Activated CD8-positive, alpha-beta memory T cell treated with anti-CD3 and anti-CD28 coated beads, Interleukin-2, amount 10 ng/mL, durations not matched to agents 7 days and 5 days (primary cell): ENCODE measurements at places on chromosomes 11 and 22.

- no peak for DNase-seq
These were observed 97.7 kb downstream of the TEAD1 start for GRCh38 chr11:12771875-12772274.

DNA sequence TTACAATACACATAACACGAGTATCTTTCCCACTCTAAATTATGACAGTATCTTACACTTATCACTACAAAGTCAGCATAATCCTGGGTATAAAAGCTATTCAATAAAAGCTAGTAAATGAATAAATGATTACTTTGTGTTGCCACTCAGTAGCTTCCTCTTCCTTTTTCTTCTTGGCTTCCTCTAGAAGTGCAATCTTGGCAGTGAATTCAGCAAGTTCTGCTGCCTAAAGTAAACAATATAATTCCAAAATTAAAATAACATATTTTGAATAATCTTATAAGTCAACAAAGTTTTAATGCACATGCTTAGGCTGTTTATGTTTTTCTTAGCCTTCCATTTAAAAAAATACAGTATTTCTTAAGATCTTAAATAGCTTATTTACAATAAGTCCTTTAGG is 60.4 kb downstream of the RDX start:
- no peak for DNase-seq

DNA sequence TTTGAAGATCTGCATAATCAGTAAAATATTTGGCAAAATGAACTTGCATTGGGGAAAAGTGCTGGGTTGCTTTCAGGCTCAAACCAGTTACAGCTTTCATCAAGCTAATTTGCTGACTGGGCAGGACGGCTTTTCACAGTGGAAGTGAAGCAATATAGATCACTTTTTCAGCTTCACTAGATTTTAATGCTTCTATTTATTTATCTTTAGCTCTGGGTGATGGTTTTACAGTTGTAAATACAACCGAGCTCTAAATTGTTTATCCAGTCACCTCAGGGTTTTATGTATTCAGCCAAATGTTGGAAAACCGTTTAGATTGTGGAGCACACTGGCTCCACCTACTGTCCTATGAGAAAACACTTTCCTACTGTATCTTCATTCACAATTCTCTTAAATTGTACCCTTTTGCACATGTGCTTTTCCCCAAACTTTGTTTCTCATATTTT is 58.2 kb downstream of the ACER3 start:
- no peak for DNase-seq

GRCh38 chr11:288478-289397 is at the start of gene PGGHG:
PGGHG (plus strand) TSS chr11:289126; CDS start chr11:289817, 691 bp downstream.
- peak; percentile 75 for DNase-seq

DNA sequence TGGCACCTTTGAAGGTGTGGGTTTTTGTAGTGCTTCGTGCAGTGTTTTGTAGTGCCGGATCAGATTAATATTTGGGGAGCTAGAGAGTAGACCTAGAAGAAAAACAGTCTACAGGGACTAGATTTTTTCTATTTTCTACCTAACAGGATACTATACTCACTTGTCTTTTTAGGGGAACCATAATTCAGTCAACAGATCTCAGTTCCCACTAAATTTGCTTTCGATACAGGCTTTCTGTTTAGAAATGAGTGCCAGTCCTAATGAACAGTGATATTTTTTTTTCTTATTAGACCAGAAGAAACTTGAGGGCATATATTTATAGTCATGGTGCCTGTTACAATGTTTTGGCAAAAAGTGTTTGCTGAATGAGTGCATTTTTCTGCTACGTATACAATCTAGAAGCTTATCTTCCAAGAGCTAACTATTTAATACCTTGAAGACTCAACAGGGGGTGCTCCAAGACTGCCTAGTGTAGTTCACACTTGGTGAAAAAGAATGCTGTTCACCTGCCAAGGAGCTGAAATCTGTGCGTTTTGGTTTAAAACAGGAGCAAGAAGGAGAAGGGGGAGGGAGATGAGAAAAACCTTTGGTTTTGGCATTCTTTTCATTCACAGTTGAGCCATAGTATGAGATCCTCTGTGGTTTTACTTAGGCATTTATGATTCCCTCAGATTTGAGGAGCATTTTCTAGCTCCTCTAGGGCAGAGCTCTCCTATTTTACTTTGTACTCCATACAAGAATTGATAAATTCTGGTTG is 44.9 kb upstream of the VSTM5 start:
- no peak for DNase-seq

- DNase-seq: no peak
These were observed 363.6 kb downstream of the BRD1 start for GRCh38 chr22:49464037-49464436.

- DNase-seq: no peak
These were observed 51.3 kb downstream of the AASDHPPT start for GRCh38 chr11:106128740-106129139.

DNA sequence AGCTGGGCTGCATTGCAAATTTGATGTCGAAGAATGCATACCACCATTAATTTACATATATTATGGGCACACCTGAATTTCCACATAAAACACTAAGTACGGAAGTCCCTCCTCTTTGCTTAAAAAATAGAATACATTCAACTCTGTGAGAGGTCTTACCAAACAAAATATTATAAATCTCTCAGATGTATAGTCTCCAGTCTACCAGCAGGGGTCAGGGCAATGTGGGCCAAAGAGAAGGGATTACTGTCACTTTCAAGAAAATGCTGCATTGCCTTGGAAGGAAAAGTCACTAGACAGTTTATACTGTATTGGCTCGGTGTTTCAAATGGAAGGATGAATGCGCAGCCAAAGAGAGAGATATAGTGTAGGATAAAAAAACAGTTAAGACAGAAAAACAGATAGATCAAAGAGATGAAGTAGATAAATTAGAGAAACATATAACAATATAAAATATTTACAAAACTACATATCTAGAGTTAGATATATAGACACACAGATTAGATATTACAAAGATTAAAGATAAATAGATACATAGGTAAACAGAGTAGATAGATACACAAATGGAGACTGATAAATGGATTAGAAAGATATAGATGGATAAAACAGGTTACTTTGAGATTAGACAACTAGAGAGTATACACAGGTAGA is 20.9 kb downstream of the SERGEF start:
- peak; percentile 59 for DNase-seq
